ENCODE measurements at places on chromosomes 7 and 10.
A peak's percentile ranks its signal among the peaks of the same experiment; 100 is the strongest.

- no peak for DNase-seq
Measured at GRCh38 chr10:86376403-86376802, 9.8 kb upstream of the GRID1 start.

DNA sequence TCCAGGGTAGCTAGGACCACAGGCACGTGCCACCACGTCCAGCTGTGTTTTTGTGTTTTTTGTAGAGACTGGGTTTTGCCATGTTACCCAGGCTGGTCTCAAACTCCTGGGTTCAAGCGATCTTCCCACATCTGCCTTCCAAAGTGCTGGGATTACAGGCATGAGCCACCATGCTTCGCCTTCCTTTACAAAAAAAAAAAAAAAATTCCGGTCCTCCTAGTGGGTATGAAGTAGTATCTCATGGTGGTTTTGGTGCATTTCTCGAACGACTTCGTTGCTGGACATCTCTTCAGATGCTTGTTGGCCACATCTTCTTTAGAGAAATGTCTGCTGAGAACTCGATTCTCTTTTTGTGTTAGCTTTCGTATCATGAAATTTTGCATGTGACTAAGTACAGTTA lies 3.9 kb downstream of the PROSER2 start:
- DNase-seq = no peak

DNA sequence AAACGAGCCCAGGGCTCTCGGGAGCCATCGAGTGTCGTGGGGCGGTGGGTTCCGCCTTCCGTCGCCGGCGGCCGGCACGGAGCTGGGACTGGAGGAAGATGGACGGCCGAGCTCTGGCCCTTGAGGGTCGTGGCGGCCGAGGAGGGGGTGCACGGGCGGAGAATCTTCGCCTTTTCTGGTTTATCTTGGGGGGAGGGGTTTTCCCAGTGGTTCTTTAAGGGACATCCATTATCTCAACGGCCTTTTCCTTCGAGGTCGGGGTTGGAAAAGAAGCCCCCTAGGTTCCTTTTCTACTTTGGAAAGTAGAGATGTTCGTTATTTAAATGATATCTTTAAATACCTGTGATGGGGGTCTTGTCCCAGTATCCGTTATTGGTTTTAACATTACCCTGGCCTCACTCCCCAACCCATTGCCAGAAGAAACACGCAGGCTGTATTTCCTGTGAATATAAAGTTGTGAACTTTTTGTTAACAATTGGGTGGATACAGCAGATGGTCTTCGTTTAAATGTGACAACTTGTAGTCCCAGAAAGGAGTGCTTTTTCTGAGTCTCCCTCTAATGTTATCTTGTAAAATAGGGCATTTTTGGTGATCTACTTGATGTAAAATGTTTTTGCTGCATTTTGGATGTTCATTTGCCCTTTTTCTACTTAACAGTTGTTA lies 765 bp downstream of the CCAR1 start:
- no peak for DNase-seq

GRCh38 chr7:96314402-96315124 lies 7.3 kb downstream of the SLC25A13 start:
- no peak for DNase-seq

GRCh38 chr7:2709553-2710285 lies 21.7 kb downstream of the AMZ1 start:
- no peak for DNase-seq

DNA sequence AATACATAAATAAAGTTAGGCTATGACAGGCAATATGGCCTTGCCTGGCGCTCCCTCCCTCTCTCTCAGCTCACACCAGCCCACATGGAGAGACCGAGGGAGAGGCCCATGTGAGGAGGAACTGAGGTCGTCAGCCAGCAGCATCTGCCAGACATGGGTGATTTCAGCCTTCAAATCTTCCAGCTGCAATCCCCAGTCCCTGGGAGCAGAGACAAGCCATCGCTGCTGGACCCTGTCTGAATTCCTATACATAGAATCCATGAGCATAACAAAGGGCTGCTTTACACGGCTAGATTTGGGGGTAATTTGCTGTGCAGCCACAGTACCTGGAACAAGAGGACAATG lies 35.6 kb downstream of the ANKRD16 start:
- no peak for DNase-seq

DNA sequence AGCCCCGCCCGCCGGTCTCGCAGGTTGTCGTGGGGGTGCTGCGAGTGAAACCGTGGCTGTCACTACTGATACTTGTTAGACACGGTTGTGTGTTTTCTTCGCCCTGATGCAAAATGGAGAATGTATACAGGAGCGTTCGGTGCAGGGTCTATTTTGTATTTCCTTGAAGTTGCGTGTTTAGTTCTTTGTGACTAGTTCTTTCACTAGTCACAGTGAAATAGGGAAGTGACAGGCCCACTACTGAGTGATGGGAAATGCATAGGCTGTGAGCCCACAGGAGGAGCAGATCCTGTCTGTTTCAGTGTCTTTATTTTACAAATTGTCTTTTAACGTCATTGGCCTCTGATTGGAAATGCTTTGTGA lies 675 bp downstream of the ABRAXAS2 start:
- DNase-seq = no peak

- peak; percentile 59 for DNase-seq
Measured at GRCh38 chr7:44277391-44277790, 48.0 kb downstream of the CAMK2B start.

DNA sequence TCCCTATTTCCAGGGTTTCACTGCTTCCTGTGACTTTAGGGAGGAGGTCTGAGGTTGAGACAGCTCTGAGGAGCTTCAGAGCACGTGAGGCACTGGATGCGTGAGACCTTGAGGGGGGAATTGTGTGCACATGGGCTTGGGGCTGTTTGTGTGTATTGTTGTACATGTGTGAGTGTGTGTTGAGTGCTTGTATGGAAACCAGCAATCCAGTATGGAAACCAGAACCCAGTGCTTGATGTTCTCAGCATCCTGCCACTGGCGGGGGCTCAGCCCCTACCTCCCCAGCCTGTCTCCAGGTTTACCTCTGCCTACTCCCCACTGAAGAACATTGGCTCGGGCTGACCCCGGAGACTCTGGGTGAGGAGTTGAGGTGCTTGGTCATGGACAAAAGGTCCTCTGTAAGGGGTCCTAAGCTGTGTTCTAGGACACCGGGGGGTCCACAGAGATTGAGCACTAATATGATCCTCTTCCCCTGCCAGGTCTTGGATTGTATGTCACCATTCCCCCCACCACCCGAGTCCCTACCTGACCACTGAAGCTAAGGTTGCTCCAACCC lies 20.8 kb downstream of the SFTPD start:
- no peak for DNase-seq

GRCh38 chr7:139246494-139246893 lies 15.5 kb downstream of the UBN2 start:
- DNase-seq = no peak

DNA sequence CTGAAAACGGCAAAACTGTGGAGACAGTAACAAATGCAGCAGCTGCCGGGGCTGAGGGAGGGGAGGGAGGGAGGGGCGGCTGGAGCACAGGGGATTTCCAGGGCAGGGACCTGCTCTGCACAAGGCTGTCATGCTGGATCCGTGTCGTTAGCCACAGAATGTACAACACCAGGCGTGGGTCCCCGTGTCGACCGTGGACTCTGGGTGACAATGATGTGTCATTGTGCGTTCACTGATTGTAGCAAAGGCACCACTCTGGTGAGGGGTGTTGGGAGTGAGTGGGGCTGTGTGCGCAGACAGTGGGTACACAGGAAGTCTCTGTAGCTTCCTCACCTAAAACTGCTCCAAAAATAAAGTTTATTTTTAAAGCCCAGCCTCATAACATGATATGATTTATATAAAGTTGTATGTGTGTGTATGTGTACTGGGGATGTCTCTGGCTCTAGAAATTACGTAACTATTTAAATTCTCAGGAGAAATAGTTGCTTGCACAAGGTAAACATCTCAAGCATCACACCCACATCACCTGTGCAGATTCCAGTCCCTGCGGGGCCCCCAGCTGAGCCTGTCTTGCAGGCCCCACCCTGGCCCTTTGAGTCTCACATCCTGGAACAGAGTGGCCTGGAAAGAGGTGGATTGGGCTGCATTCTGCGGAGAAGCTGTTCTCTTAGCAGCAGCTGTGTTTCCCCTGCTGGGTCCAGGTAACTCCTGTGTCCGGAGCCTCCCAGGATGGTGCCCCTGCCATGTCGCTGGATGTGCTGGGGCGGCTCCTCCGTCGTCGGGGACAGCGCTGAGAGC lies 135.7 kb downstream of the DYNC2I1 start:
- no peak for DNase-seq

- DNase-seq = no peak
Measured at GRCh38 chr10:55786461-55787050, 574.5 kb downstream of the ZWINT start.

GRCh38 chr7:50331564-50332208 lies 27.2 kb downstream of the IKZF1 start:
- DNase-seq = no peak

DNA sequence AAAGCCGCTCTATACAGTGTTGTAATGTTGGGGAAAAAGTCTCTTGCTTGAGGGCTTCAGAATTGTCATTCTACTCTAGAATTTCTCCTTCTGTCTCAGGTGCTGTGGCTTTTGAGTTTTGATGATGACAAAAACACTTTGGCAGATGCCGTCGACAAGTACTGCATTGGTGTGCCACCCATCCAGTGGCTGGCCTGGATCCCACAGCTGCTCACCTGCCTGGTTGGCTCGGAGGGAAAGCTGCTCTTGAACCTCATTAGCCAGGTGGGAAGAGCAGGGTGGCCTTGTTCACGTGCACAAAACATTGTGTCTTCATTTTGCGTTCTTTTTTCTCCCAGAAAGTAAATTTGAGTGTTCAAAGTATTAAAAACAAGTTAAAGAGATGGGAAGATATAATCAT lies 112.0 kb downstream of the TRRAP start:
- DNase-seq = no peak

- no peak for DNase-seq
Measured at GRCh38 chr10:112177247-112177646, 6.3 kb downstream of the GPAM start.
